ENCODE measurements at places on chromosomes 1 and 21. TPM values are rescaled to one million over a fixed set of nuclear protein-coding genes. Genes with fewer than 3 reads are reported as not detected.

GRCh38 chr1:200550367-200550766 lies 70.2 kb downstream of the KIF14 start:
- DNase-seq, result no peak

LCE1B gene
- polyA plus RNA-seq, result not detected

FOXO6 gene
- 0.31 TPM for polyA plus RNA-seq

IL19 gene
- polyA plus RNA-seq, result 0.68 TPM

GRCh38 chr1:10498231-10498630 lies 23.5 kb downstream of the PEX14 start:
- no peak for DNase-seq

DNA sequence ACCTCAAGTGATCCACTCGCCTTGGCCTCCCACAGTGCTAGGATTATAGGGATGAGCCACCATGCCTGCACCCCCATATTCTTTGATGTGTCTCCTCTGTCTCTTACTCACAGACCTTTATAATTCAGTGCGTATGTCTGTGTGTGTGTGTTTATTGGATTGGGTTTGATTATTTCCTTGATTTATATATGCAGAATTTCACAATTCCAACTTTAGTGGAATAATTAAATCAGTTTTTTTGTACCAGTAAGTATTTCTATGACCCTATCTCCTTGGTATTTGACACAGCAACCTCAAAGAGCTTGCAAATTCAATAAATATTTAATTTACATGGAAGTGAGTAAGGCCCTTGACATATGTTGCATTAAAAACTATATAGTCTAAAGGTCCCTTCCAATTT lies 333.9 kb upstream of the ADAMTS5 start:
- no peak for DNase-seq

All from lung (tissue), 17 donors.